ENCODE measurements at places on chromosomes 2 and 18.

- DNase-seq, result no peak
Observed at GRCh38 chr2:10370895-10371294, 68.2 kb downstream of the HPCAL1 start.

DNA sequence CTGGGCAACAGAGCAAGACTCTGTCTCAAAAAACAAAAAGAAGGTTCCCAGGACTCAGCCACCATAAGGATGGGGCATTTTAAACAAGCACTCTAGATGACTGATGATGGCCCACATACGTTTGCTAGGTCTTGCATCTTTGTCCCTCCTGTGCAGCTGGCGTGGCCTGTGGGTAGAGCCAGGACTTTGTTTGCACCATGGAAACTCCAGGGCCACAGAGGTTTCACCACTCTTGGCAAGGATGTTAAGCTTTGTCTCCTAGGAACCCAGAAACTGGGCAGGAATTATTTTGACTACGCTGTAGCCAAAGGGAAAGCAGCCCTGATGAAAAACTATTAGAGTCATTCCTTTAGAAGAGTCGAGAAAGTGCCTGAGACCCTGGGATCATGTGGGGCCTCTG is 75.3 kb upstream of the STPG4 start:
- no peak for DNase-seq

- no peak for DNase-seq
Observed at GRCh38 chr2:69483024-69483423, 45.8 kb upstream of the NFU1 start.

- no peak for DNase-seq
Observed at GRCh38 chr2:191151331-191151730, 537 bp upstream of the STAT4 start.

DNA sequence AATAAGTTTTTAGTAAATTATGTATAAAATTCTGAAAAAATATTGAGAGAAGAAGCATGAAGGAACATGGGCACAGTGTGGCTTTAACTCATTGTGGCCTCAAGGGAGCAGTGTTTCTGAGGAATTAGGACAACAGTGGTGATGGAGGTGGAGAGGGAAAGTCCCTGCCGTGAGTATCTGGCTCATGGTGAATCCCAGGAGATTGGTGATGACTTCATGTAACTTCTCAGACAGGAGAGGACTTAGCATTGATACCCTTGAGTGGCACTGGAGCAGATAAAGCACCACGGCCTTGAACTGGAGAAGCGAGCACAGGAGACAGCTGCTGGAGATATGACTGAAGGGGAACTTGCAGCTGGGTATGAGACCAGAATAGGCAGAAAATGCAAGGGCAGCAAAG is 35.0 kb upstream of the LRP1B start:
- DNase-seq, result peak; percentile 76

DNA sequence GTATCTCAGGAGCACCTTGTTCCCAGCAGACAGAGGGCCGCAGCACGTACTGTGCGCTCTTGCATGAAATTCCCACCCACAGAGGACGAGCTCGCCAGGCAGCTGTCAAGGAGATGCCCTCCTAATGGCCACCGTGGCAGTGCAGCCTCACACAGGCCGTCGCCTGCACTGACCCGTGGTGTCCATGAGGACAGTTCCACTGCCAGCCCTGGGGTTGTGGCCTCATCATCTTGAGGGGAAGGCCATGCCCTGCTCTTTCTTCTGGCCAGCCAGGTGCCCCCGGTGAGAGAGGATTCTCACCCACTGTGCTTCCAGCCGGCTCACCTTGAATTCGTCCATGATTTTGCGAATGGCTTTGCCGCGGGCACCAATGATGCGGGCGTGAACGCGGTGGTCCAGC is 42.0 kb downstream of the ANO7 start:
- DNase-seq, result no peak

DNA sequence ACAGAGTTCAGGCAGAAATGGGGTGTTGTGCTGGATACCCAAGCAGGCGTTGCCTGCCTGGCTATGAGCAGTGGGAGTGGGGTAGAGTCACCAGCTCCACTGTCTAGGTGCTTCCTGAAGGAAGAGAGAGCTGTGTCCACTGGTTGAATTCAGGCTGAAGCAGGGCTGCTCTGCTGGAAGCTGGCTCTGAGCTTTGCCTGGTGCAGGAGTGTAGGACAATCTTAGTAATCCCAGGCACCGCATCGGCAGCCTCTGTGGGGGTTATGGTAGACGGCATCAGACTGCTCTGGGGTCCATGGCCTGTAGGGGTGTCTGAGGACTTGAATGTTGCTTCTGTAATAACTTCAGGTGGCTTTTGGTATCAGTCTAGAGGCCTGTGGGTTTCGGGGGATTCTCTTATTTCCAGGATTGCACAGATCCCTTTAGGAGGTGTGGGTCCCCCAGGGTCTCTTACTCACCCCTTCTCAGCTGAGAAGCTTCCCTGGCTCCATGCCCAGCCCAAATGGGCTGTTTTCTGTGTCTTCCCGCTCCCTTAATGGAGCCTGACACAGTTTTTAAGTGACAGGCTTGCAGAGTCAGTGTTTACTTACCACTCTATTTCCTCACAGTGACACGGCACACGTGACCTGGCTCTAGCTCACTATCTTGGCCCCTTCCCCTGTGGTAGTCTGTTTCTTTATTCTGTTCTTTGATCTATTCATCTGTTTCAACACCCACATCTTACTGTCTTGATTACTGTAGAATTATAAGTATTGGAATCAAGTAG is 644.3 kb downstream of the CBLN2 start:
- no peak for DNase-seq

GRCh38 chr2:144998435-144998834 is 478.5 kb upstream of the ZEB2 start:
- DNase-seq, result no peak

DNA sequence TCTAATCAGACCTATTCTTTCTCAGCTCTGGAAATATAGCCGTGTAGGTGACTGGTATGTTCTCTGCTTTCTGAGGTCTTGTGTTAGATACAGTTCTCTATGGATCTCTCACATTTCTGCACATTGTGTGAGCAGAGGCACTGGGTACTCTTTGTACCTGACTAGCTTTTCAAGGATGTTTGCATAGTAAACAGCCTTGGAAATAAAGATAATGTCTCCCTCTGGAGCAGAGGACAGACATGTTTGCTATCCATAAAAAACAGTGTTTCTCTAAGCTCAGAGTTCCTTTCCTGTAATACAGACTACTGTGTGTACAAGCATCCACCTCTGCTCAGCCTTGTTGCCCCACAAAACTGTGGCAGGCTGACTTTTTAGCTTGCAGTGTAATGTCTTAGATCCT is 279.2 kb downstream of the CTNNA2 start:
- DNase-seq, result no peak

DNA sequence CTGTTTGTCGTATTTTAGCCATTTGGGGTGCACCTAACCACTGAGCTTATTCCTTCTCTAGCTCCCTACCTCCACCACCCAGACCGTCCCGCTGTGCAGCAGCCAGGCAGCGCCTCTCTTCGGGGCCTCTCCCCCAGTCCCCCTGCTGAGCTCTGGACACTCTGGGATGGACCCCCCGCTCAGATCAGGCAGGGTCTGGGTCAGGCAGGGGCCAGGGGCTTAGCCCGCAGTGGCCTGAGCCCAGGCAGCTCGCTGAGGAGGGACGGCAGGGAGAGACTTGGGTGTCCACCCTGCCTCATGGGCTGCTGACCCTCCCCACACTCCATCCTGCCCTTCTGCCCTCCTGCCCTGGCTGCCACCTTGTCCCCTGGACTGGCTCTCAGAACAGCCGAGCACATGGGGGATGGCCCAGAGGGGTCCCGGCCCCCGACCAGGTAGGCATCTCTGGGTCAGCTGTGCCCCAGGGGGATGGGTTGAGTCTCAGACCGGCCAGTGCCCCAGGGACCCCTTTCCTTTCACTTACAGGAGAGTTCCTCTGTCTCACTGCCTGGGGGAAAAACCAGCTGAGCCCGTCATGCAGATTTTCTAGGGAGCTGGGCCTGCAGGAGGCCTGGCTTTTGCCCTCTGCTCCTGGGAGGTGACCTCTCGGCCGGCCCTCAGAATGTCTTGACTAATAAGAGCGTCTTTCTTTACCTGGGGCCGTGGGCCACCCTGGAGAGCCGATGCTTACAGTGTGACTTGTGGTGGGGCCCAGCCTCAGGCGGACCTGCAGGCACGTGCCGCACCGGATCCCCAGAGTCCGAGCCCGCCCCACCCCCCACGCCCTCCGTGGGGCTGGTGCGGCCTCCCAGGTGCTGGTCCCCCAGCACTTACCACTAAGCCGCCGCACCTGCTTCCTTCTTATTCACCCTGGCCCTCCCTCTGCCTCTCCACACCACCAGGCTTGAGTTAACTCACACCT is 22.8 kb upstream of the PXDN start:
- peak; percentile 37 for DNase-seq

DNA sequence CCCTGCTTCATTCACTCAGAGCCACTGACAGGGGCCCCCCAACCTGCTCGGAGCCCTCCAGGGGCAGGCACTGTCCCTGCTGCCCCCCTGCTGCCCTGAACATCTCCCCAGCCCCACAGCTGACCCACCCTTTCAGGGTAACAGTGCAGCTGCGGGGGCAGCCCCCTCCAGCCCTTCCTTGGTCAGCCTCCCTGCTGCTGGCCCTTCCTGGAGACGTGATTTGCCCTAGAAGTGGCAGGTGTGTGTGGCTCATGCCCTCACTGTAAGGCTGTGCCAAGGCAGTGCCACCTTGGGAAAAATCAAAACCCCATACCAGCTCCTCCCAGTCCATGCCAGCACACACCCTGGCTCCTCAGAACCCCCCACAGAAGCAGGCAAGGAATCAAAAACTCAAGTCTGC is 184.2 kb upstream of the HDAC4 start:
- no peak for DNase-seq

- no peak for DNase-seq
Observed at GRCh38 chr18:73797419-73797818, 350.2 kb downstream of the FBXO15 start.

- DNase-seq, result peak; percentile 80
Observed at GRCh38 chr2:187580462-187581124, 26.4 kb upstream of the TFPI start.

DNA sequence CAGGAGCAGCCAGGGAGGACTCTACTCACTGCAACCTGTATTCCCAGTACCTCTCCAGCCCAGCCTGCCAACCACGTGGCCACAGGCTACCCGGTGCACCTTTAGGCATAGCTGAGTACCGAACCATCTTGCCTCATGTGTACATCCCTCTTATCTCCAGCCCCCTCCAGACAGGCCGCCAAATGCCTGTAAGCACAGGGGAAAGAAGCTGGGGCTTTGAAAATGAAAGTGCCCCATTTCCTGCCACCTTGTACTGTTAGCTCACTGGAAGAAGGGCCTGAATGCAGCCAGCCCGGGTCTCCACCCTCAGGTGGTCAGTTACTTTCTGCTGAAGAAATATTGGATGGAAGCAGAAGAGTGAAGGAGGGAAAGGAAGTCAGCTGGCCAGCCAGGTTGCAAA is 27.2 kb upstream of the RFX8 start:
- no peak for DNase-seq

DNA sequence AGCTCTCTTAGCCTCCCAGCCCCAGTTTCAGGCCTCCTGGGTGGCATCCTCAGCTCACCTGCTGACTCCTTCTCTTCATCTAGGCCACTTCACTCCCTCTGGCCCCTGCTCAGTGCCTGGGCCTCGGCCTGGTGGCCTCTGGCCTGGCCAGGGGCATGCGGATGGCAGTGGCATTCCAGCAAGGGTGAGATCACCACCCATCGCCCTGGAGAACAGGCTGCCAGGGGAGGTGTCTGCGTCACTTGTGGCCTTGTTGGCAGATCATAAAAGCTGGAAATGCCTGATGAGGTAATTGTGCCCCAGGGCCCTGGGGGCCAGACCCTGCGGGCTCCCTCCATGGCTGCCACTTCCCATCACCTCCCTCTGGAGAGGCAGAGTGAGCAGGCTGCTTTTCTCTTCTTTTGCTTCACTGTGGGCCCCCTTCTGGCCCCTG is 72.5 kb upstream of the SMAD2 start:
- no peak for DNase-seq

DNA sequence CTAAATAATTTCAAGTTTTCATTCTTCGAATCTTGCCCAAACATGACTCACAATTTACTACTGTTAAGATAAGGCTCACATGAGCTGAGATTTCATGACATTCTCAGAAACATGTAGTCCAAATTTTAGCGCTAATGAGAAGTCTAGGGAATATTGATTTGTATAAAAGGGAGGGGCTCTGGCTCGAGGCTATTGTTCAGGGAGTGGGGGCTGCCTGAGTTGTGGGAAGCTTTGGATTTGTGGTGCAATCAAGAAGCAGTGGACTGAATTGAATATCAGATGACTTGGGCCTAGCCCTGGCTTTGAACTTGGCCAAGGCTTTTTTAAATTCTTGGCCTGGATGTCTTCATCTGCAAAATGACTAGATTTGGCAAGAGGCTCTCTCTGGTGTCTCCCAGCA is 674.9 kb upstream of the FANCL start:
- no peak for DNase-seq

GRCh38 chr2:170425281-170425751 is 247.4 kb downstream of the MYO3B start:
- DNase-seq, result no peak

DNA sequence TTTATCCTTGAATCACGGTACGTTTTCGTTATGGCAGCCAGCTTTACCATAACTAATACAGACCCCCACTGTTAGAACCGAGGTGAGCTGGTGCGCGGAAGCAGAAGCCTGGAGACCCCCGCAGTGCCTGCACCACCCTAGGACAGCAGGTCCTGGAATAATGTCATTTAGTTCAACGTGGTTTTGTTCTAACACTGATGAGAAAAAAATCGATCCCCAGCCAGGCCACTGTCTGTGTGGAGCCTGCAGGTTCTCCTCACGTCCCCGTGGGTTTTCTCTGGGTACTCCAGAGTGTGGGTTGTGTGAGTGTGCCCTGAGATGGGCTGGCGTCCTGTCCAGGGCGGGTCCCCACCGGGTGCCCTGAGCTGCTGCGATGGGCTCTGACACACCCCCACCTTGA is 69.9 kb upstream of the ST3GAL5 start:
- DNase-seq, result no peak

- no peak for DNase-seq
Observed at GRCh38 chr2:101466426-101466825, 8.5 kb downstream of the RFX8 start.

DNA sequence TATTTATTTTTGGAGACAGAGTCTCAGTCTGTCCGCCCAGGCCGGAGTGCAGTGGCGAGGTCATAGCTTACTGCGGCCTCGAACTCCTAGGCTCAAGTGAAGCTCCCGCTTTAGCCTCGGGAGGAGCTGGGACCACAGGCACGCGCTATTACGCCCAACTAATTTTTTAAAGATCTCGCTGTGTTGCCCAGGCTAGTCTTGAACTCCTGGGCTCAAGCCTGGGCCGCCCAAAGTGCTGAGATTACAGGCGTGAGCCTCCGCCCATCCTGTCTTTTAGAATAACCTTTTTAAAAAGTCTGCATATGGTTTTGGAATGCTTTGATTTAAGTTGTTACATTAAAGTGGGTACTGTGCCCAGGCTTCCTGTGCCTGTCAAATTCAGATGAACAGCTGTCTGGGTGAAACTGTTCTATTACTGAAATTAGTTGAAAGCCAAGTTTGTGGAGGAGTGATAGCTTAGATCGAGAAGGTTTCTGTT is 944 bp downstream of the RAB3GAP1 start:
- DNase-seq, result peak; percentile 8

- no peak for DNase-seq
Observed at GRCh38 chr2:171334171-171334570, 99.6 kb downstream of the METTL8 start.

All from GM23338 (cell line).